ENCODE measurements at places on chromosomes 2 and 18.

GRCh38 chr2:8445580-8445979, 236.3 kb upstream of the ID2 start:
- no peak for DNase-seq

DNA sequence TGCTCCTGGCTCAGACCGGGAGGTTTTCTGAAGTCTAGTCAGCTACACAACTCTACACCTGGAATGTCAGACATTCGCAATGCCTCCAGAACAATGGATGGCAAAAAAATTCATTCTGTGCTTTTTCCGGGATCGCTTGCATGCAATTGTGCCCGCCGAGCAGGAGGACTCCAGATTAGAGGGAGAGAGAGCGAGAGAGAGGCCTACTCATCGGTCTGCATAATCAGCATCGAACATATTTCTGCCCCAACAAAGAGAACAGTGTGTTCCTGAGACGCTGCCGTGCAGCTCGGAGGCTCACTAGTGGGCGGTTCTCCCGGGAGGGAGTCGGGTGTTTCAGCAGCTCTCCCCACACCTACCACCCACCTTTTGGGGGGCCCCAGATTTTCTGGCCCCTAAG, 117.1 kb downstream of the KLHL29 start:
- DNase-seq, result peak; percentile 48

DNA sequence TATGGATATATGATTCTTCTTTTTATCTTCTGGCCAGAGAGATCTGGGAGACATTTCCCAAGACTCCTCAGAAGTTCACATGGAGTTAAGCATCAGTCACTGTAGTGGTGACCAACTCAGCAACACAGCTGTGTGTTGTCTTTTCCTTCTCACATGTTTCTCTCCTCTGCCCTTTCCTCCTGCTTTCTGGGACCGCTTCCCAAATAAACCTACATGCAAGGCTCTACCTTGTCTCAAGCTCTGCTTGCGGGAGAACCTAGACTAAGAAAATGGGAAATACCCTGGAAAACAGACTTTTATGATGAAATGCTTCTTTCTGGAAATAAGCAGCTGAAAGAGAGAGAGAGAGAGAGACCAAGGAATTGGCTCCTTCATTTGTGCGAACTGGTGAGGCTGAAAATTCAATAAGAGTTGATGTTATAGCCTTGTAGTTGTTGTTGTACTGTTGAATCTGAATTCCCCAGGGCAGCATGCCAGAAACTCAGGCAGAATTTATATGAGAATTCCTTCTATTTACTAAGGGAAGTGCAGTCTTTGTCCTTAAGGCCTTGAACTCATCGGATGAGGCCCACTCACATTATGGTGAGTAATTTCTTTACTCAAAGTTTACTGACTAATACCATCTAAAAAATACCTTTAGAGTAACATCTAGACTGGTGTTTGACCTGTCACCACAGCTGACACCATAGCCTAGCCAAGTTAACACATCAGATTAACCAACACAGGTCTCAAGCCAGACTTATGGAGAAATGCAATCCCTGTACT, 22.7 kb upstream of the DSC1 start:
- DNase-seq, result no peak

GRCh38 chr2:181123798-181124231, 143.4 kb downstream of the UBE2E3 start:
- no peak for DNase-seq

DNA sequence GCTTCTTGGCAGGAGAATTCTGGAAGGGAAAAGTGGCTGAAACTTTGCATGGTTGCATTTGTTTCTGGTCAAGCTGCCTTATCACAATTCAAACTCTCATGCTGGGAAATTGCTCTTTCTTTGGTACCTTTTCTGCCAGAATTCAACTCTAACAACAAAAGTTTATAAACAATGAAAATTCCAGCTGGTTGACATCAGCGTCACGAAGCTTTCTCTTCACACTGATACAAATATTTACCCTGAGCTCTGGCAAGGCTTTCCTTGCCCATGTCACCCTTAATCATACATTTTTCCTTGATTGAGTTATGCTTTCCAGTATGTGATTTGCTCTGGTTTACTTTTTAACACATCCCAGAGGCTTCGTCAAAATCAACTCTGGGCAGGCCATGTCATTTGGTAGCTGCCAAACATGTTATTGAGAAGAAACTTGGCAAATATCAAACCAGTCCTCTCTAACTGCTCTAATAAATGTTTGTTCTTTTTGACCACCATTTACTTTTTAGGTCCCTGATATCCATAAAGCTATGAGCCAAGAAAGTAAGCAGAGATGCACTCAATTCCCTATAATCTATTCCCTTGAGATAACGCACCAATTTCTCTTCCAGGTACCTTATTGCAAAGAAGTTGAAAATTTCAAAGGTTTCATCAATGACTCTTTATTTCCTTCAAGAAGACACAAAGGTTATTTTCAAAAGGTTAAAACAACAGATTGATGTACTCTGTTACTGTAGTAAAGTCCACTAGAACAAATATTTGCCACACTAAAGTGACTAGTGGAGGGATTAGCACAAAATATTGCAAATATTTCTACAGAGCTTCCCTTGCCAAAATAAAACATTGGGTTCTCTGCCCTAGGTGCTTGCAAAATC, 1241.1 kb upstream of the ZEB2 start:
- peak; percentile 18 for DNase-seq

GRCh38 chr2:96181529-96181928, 27.1 kb downstream of the STARD7 start:
- DNase-seq, result no peak

- no peak for DNase-seq
These were observed 94.9 kb downstream of the COBLL1 start for GRCh38 chr2:164746713-164747112.

DNA sequence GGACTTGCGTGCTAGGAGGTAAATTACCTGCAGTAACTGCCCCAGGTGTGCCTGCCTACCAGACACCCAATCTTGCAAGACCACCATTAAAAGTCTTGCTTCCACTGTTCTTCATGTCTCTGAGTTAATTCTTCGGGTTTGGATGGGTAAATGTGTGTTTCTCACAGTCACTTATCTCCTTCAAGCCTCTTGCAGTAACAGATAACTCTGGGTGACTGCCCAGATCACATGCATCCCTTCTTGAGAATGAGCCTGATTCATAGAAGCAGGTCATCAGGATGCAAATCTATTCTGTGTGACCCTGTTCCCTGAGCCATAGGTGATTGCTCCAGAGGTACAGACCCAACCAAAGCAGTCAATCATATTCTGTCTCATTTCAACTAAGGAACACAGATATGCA, 194.6 kb downstream of the METTL4 start:
- no peak for DNase-seq

DNA sequence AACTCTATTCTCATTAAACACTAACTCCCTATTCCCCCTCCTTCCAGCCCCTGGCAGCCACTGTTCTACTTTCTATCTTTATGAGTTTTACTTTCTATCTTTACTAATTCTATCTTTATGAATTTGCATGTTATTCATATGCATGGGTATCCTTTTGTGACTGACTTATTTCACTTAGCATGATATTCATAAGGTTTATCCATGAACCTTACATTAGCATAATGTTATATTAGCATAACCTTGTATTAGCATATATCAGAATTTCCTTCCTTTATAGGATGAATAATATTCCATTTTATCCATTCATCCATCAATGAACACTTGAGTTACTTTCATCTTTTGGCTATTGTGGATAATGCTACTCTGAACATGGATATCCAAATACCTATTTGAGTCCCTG, 41.8 kb downstream of the MSTN start:
- no peak for DNase-seq

GRCh38 chr2:84839851-84840250, 41.0 kb downstream of the TRABD2A start:
- no peak for DNase-seq

- DNase-seq, result no peak
These were observed 314.8 kb downstream of the MBD2 start for GRCh38 chr18:53909668-53910067.

DNA sequence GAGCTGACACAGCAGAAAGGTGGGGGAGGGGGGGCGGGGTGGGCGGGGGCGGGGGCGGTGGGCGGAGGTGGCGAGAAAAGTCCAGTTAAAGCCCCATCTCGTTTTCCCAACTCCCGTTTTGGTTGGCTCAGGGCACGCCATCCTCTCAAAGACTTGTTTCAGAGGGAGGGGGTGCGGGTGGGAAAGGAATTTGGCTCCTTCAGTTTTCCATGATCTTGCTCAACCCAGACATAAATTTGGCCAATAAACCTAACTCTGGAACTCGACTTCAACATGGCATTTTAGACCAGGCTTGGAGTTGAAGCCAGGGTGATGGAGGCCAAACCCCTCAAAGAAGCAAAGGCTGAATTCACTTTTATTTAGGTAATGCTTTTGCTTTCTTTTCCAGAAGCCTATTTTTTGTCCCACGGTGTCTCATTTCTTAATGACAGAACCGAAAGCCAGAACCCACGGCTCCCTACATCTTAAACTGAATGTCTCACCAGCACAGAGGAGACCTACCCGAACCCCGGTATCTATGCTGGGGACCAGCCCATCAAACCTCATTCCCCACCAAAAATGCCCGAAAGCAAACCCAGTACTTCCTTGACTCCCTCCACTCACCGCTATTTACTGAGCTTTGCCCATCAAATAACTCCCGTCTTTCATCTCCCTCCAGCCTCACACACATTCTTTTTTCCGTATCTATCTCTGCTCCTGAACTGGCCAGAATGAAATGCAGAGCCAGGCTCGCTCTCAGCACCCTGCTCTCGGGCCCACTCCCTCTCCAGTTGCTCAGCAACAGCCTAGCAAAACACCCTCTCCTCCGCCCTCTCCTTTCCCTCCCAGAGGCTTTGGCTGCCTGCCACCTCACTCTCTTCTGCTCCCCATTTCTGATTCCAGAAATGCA, 4.3 kb downstream of the IGFBP5 start:
- DNase-seq, result peak; percentile 90

- no peak for DNase-seq
These were observed 725 bp downstream of the FBXO48 start for GRCh38 chr2:68466361-68466777.

DNA sequence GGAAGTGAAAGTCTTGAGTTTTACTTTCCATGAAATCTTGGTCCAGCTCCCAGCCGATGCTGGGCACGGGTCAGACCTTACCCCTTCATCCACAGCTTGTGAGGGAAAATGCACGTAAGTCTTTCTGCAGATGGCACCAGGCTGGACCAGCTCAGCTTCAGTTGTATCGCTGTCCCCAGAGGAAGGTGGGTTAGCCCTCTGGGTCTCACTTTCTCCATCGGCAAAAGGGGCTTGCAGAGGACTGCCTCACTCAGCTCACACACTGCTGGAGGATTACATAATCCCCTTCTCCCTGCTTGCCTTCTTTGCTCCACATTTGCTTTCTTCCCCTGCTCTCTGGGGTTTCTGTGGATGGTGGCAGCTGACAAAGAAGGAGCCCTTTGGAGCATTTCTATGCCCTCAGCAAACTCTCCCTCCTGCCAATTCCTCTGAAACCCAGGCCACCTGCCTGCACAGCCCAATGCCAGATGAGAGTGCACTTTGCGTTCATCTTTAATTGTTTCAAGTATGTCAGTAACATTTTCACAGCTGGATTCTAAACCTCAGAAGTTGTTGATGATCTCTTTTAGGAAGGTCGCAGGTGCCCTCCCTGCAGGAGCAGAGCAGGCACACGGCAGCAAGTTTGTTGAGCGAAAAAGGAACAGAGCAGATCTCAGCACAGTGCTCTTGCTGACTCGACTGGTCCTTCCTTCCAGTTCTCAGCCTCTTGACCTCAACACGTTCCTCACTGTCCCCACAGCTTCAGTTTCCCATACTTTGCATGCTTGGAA, 155.6 kb upstream of the GLI2 start:
- DNase-seq, result peak; percentile 20

- DNase-seq, result no peak
These were observed 150.6 kb upstream of the UBE2E3 start for GRCh38 chr2:180829836-180830235.

DNA sequence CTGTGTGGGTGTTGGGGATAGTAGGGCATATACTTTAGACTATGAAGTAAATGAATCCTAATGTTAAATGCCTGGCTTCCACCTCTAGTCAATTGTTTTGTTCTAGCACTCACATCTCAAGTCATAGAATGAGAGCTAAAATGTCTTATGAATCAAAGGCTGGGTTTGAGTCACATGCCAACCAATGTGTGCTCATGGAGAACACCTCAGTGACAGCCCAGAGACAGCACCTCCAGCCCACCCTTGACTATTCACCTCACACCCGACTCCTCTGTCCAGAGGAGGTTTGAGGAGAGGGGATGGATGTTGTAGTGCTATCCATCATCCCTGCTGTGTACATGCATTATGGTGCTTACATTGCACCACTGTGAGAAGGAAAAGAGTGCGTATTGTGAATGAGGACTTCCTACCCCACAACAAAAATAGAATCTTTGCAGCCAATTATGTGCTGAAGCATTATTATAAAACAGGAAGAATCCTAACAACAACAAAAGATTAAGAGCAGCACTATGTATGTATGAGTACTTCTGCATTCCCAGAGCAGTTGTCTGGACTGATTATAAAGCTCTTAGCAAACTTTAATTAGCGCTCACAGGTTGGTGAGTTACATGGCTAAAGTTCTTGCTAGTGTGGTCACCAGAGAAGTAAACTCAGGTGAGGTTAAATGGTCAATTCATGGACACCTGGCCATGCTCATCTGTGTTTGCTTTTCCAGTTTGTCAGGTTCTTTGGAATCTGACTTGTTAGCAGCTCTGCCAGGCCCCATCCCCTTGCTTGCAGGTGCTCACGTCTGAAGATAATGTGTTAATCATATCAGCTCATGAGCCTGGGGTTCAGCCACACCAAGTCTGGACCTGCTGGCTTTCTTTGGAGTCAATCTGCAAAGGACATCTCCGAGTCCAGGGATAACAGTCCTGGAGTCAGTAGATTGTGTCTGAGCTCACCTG, 55.3 kb upstream of the NABP1 start:
- no peak for DNase-seq

DNA sequence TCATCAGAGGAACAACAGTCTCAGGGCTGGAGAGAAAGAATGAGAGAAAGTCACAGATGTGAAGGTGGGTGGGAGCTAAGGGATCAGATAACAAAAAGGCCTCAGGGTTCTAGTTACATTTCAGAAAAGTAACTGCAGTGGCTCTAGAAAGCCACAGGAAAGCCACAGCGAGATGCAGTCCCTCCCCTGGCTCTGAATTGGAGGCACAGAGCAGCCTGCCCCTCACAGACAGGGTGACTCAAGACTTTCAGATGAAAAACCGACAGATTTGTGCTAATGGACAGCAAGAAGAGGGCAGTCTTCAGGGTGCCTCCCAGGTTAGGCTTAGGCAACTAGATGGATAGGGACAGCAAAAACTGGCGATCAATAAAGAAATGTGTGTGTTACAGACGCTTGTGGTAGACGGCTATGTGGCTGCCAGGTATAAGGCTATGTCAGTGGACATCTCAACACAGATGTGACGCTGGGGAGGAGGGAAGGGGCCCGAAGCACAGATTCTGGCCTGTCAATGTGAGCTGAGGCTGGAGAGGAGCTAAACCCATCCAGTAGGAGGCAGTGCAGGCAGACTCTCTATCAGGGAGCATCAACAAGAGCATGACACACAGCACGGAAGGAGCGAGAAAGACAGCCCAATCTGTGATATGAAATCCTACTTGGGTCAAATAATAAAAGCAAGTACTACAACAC, 26.2 kb downstream of the UNC50 start:
- DNase-seq, result no peak
